ENCODE measurements at places on chromosomes 3 and 15. TPM values are rescaled to one million over a fixed set of nuclear protein-coding genes. Genes with fewer than 3 reads are reported as not detected.

The CFAP92 gene
- 1.1 TPM for polyA plus RNA-seq

The TMCO5A gene
- polyA plus RNA-seq: not detected

The CADM2 gene
- 0.87 TPM for polyA plus RNA-seq

The MAGI1 gene
- polyA plus RNA-seq: 29.7 TPM

DNA sequence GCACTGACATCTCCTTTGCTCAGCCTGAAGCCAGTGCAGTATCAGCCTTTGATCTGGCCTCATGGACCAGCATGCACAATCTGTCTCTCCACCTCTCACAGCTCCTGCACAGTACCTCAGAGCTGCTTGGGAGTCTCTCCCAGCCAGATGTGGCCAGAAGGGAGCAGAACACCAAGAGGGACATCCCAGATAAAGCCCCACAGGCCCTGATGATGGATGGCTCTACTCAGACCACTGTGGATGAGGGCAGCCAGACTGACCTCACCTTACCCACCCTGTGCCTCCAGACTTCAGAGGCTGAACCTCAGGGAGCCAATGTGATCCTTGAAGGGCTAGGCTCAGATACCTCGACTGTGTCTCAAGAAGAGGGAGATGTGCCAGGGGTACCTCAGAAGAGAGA lies 44.4 kb downstream of the CDAN1 start:
- no peak for DNase-seq

- DNase-seq: no peak
These were observed 17.3 kb downstream of the FAIM start for GRCh38 chr3:138625707-138626365.

DNA sequence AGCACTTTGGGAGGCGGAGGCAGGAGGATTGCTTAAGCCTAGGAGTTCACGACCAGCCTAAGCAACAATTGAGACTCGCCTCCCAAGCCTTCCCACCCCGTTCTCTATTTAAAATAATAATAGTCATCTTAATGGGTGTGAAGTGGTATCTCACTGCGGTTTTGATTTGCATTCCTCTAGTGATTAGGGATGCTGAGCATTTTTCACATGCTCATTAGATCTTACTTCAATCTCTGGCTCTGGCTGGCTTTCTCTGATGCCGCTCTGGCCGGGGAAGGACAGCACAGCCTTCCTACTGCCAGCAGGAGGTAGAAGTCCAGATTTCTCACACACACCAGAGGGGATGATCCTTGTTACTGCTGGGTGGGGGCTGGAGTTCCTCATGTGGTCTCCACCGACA lies 7.4 kb upstream of the EIF4A2 start:
- no peak for DNase-seq

- DNase-seq: no peak
These were observed 21.6 kb downstream of the ESYT3 start for GRCh38 chr3:138455801-138456716.

DNA sequence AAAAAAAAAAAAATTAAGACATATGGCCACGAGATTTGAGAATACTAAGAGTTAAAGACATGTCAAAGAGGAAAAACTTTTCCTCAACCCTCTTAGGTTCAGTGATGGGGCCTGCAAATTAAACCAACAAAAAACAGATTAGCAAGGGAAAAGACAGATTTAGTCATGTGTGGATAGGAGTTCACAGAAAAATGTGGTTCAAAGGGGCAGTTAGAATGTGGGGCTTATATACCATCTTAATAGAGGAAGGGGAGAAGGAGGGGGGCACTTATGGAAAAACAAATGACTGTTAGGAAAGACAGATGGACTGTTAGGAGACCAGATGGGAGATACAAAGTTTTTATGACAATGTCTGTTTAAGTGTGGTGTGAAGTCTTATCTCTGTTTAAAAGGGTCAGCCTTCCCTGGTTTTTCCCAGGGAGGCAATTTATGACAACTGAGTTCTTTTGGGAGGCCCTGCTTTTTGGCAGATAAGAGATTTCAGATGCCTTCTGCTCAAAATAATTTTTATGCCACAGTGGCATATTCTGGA lies 68.7 kb upstream of the FURIN start:
- no peak for DNase-seq

DNA sequence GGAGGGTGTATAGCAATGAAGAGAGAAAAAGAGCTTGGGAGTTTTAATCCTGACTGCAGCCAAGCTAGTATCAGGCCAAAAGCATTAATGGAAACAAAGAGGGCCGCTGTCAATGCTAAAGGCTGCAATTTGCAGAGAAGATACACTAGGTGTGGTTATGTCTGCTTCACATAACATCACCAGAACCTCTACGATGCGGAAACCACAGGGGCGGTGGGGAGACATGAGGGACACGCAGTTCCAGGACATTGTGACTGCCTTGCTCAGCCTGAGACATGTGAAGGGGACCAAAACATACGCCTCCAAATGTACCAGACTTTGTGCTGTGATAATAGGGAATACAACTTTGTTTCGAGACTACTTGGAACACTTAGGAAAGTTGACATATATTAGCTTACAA lies 88.4 kb downstream of the APBA2 start:
- no peak for DNase-seq

- peak; percentile 59 for DNase-seq
These were observed 63.0 kb downstream of the LINGO1 start for GRCh38 chr15:77569729-77570125.

- no peak for DNase-seq
These were observed 14.4 kb upstream of the HTR3E start for GRCh38 chr3:184082465-184082864.

- DNase-seq: no peak
These were observed 26.7 kb downstream of the ABHD2 start for GRCh38 chr15:89114990-89115389.

- no peak for DNase-seq
These were observed 44.8 kb downstream of the CYP11A1 start for GRCh38 chr15:74322558-74323180.

- no peak for DNase-seq
These were observed 18.6 kb downstream of the RNU5B-1 start for GRCh38 chr15:65323071-65323511.
